Activated T-helper 9 cell treated with anti-CD3 and anti-CD28 coated beads, Interleukin-2, amount 50 U/mL, for 16 hours (primary cell): ENCODE measurements at places on chromosomes 5 and 9.

DNA sequence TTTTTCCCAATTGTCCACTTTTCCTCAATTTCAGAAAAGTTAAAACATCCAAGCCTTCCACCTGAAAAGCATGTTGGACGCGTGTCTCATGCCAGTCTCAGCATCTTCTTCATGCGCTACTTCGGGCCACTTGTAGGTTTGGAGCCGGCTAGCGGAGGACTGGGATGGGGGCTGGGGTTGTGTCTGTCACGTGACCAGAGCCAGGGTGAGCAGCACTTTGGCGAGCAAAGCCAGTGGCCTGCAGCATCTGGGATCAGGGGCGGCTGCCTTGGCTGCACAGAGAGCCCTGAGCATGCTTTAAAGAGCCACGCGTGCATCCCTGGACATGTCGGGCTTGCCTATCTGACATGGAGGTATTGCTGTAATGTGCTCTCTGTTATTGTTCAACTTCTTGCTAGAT is 41.2 kb downstream of the SLC6A3 start:
- no peak for DNase-seq

- no peak for DNase-seq
Measured at GRCh38 chr9:69785757-69786156, 25.9 kb upstream of the PTAR1 start.

DNA sequence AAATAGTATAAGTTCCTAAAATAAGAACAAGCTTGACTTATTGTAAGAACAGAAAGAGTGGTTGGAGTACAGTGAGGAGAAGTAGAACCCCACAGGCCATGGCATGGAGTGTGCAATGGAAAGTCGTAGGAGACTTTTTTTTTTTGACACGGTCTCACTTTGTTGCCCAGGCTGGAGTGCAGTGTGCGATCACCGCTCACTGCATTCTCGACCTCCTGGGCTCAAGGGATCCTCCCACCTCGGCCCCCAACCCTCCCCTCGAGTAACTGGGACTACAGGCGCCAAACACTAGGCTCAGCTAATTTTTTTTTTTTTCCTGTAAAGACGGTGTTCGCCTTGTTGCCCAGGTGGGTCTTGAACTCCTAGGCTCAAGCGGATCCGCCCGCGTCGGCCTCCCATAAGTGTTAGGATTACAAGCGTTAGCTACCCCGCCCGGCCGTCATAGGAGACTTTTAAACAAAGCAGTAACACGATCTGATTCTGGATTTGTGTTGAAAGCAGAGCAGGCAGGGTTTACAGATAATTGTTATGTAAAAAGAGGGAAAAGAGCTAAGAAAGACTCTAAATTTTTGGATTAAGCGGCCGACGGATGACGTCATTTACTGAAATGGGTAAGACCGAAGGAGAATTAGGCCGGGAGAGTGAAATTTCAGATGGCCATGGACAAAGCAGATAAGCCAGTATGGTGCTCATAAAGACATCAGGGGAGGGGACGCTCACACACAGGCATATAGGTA is 752 bp downstream of the TSTD2 start:
- DNase-seq: no peak

GRCh38 chr9:72623156-72623555 is 101.7 kb downstream of the TMC1 start:
- DNase-seq: no peak

- no peak for DNase-seq
Measured at GRCh38 chr5:164680812-164681520, 1175.5 kb downstream of the MAT2B start.

GRCh38 chr9:106947106-106947900 is 84.3 kb downstream of the ZNF462 start:
- DNase-seq: no peak

DNA sequence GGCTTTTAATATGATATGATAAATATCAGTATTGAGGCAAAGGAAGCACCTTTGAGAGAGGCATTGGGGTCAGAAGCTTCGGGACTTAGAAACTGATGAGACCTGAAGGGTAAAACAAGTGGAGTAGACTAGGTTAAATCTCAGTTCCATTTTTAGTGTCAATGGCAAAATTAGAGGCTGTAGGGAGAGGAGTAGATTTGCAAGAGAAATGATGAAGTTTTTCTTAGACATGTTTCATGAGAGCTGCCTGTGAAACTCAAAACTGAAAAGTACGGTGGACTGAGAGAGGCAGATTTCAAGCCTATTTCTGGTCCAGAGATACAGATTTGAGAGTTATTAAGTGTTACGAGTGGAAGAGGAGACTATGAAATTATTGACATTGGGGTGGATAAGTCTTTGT is 278.5 kb downstream of the TAF11L14 start:
- DNase-seq: no peak
